ENCODE measurements at places on chromosomes 1 and 21.

GRCh38 chr1:79976287-79976686 is 969.8 kb upstream of the ADGRL4 start:
- no peak for DNase-seq

- DNase-seq: no peak
Observed at GRCh38 chr1:115355069-115355468, 17.0 kb upstream of the NGF start.

DNA sequence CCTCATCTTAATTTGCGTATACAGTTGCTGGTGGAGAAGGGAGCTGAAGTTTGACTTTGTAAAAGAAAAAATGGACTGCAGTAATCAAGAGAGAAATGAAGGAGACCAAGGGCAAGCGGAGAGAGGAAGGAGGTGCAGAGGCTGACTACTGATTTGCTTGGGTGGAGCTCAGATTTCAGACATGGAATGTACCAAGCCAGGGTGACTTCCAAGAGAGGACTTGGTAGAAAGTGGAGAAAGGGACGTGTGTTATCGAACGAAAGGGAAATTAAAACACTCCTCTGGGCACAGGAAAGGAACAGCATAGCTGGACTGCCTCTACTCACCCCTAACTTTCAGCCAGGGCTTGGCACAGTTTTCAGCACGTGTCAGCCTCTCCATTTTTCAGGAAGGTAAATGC is 15.1 kb upstream of the HEATR1 start:
- no peak for DNase-seq

DNA sequence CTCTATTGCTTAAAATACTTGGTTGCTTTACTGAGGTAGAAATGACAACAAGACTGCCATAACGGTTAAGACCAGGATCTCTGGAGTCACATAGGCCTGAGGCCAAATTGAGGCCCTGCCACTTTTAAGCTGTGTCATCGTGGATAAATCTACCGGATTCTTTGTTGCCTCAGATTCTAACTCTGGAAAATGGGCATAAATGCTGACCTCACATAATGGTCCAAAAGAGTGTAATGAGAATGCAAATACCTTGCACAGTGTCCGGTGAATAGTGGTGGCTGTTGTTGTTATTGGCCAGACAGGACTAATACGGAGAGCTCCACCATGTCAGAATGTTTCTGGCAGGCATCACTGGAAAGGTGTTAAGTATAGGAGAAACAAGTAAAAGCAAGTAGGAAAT is 346.1 kb downstream of the LMO4 start:
- no peak for DNase-seq

DNA sequence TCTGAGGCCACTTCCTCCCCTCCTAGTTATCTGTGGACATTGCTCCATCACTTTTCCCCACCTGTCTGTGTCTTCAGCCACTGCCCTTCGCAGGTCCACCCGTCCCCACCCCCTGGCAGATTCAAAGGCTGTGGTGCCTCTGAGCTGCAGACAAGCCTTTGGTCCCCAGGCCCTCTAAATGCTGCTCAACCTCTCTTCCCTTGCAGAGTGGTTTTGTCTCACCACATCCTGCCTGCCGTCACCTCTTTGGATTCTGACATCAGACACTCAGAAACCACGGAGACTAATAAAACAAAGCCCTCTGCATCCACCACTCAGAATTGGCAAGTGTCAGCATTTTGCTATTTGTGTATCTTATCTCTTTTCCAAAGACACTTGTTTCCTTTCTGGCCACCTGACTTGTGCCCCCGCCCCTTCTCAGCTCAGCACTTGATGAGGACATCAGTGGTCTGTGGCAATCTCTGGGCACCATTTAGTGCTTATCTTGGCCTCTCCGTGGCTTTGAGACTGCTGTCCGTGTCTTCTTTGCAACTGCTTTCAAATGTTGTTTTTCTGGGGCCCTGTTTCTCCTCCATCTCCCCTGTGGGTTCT is 7.7 kb downstream of the CNIH3 start:
- peak; percentile 62 for DNase-seq

GRCh38 chr1:184892116-184892515 is 82.2 kb downstream of the NIBAN1 start:
- DNase-seq: no peak

DNA sequence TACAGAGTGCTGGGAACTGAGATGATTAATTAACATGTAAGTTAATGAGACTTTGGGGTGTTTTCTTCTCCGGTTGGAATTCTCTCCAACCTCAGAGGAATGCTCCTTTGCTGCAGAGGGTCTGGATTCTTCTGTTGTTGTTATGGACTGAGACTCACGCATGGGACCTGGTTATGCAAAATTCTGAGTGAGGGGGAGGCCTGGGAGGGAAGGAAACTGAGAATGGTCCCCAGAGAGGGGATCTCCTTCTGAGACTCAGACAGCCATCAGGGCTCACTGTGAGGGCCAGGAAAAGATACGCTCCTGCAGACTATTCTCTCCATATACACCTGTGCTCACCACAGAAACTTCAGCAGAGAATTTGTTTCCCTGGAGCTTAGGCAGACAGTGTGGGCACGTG is 56.3 kb downstream of the HTR6 start:
- no peak for DNase-seq

DNA sequence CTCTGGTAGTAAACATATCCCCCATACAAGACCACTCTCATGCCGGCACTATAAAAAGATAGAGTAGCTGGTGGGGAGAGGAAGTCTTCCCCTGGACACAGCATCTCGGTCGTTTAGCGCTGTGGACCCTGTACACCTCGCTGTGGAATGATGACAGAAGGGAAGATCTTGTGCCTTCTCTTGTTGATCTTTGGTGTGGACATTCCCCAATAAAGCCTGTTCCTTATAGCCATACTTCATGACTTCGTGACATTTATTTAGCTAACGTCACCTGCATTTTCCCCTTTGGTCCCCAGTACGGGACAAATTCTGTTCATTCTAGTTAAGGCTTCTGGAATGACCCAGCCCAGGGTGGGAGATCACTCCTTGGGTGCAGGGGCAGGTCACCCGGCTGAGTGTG is 24.9 kb upstream of the MAP10 start:
- no peak for DNase-seq

- peak; percentile 7 for DNase-seq
Observed at GRCh38 chr1:206924592-206925105, 2.9 kb upstream of the FCMR start.

All from RPMI8226 (cell line).